Activated CD4-positive, alpha-beta memory T cell treated with anti-CD3 and anti-CD28 coated beads for 36 hours (primary cell): ENCODE measurements at places on chromosomes 11 and 22. TPM values are rescaled to one million over a fixed set of nuclear protein-coding genes. Genes with fewer than 3 reads are reported as not detected.
A peak's percentile ranks its signal among the peaks of the same experiment; 100 is the strongest.

Gene CRACR2B
- 1.8 TPM for total RNA-seq

GRCh38 chr11:11407065-11407762, 54.2 kb upstream of the CSNK2A3 start:
- DNase-seq: no peak

GRCh38 chr11:34313099-34313517, 44.7 kb downstream of the ABTB2 start:
- DNase-seq: peak; percentile 20

Gene MRGPRX3
- total RNA-seq: not detected

DNA sequence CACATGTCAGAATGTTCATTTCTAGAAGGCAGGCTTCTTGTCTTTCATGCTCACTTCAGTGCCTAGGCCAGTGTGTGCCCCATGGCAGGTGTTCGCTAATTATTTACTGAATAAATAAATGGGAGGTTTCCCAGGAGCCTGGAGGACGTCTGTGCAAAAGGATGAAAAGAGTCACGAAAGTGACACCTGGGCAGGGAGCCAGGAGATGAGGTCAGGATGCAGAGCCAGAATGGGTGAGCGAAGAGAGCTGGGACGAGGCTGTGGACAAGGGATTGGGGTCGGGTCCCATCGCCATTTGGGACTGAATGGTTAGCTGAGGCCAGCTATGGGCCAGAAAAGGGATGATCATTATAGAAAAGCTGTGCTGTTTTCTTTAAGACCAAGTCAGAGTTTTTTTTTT, 560.4 kb downstream of the TBC1D22A start:
- no peak for DNase-seq
